ENCODE measurements at places on chromosomes 5 and 9.
A peak's percentile ranks its signal among the peaks of the same experiment; 100 is the strongest.

DNA sequence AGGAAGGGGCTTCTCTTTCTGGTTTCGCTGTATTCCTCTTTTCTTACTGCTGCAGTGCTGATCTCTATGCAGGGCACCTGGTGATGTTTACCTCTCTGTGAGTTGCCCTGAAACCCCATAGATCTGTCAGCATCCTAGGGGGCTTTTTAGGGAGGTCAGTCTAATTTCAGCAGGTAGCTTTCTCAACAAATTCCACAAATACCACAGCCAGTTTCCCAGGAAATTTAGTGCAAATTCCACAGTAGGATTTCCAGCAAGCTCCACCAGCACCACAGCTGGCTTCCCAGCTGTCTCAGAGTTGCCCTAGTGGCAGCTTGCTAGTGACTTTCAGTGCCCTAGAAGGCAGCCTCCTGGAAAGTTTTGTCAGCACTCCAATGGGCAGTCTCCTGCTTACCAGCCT is 379.1 kb upstream of the SMC2 start:
- DNase-seq = no peak

- DNase-seq = peak; percentile 32
Measured at GRCh38 chr5:31059889-31060288, 133.6 kb upstream of the CDH6 start.

DNA sequence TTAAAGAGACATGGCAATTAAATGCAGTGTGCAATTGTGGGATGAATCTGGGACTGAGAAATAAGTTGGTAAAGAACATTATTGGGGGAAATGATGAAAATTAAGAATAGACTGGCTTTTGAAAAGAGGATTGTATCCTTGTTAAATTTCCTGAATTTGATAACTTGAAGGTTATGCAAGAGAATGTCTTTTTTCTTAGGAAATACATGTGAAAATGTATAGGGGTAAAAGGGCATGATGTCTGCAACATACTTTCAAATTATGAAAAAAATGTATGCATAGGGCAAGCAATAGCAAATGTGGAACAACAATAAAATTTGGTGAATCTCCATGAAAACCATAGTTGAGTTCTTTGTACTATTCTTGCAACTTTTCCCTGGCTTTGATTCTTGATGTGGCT is 24.1 kb downstream of the PTTG1 start:
- DNase-seq = no peak

DNA sequence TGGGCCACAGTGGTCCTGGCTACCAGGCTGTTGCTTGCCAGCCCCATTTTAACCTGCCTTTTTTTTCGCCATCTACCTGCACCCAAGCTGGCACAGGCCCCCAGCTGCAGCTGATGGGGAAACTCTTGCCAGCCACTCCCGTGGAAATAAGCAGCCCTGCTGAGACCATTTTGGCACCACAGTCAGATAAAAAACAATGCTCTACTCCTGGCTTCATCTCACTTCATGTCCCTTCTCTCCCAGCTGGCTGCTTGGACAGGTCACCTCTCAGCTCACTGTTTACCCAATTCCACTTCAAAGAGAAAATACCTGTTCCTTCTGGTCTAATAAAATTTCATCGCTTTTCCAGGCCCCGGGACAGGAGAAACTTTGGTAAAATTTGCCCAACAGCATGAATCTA is 322.6 kb upstream of the SLC30A5 start:
- no peak for DNase-seq

- no peak for DNase-seq
Measured at GRCh38 chr9:121308765-121309164, 40.8 kb downstream of the GSN start.

DNA sequence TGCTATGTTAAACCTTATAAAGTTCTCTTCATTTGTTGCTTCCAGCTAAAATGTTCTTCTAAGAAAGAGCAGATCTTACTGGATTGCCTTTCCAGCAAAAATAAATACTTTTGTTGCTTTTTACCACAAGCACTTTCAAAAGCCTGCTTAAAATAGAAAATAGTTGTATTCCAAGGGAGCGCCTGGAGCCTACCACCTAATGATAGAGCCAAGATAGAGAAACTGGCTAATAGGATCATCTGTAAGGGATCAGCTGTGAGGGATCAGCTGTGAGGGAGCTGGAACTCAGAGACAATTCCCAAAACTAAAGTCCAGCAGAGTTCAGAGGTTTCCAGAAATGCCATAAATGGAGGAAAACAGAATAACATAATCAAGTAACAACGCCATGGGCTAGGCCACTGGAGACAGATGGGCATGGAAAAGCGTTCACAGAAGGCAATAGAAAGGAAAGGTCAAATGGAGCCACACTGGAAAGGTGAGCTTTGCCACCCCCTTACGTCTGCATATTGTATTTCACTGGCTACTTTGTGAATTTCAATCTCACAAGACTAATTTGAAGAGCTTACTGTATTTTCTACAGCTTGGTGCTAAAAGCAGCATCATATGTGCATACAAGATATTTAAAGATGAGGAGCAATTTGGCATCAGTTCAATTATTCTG is 140.6 kb upstream of the TLE4 start:
- DNase-seq = no peak

GRCh38 chr5:74772359-74772758 is 5.3 kb downstream of the NSA2 start:
- DNase-seq = peak; percentile 66

DNA sequence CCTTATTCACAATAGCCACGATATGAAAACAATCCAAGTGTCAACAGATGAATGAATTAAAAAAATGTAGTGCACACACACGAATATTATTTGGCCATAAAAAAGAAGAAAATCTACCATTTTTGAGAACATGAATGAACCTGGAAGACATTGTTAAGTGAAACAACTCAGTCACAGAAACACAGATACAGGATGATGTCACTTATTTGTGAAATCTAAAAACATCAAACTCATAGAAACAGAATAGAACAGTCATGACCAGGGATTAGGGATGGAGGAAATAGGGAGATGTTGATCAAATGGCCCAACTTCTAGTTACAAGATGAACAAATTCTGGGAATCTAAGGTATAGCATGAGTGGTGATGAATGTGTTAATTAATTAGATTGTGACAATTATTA is 72.3 kb downstream of the MACIR start:
- no peak for DNase-seq

DNA sequence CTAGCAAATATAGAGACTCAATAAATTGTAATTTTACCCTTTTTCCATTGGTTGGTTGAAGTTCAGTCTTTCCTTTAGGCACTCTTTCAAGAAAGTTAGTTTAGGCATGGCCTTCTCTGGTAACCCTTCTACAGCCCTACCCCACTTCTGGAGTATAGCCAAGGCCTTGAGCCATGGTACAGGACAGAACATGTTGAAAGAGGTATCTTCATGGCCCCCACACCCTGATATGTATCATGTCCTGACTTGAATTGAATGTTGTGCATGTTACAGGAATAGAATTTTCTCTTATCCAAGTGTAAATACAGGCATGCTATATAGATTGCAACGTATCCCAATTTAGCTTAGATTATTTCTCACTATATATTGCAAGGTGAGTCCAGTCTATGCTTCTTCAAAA is 175.6 kb downstream of the CD180 start:
- DNase-seq = no peak

DNA sequence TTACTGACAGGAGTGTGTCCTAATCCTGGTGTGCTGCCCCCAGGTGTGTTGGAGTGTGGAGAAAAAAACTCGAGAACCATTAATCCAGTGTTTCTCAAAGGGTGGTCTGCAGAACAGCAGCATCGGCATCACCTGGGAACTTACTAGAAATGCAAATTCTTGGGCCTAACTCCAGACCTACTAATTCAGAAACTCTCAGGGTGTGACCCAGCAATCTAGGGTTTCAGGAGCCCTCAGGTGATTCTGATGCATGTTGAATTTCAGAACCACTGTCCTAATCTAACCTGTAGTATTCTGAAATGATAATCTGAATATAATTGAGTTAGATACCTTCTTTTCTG is 30.0 kb upstream of the IL6ST start:
- no peak for DNase-seq

- no peak for DNase-seq
Measured at GRCh38 chr5:167570431-167570830, 721.0 kb upstream of the WWC1 start.

DNA sequence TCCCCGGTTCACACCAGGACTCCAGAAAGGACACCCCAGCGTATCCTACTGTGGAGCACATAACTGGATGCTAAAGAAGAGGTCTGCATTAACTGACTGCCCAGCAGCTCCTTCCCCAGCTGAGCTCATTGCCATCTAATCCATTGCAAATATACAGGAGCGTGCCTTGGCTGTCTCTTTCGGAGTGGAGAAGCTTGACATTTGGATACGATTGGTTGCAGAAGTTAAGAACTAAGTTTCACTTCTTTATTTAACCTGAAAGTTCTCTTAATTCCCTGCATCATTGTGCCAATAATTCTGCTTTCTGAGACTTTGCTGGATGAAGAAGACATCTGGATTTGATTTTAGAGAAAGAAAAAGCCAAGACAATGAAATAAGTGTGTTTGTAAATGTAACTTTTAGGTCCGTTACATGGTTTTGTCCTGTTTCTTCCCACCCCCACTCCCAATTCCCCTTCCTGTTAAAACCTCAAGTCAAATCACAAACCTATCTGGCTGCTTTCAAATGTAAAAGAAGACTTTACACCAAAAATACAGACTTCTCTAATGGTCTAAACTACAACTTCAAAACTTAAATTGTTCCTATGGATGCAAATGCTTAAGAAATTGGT is 33.9 kb downstream of the TAS2R1 start:
- DNase-seq = no peak

DNA sequence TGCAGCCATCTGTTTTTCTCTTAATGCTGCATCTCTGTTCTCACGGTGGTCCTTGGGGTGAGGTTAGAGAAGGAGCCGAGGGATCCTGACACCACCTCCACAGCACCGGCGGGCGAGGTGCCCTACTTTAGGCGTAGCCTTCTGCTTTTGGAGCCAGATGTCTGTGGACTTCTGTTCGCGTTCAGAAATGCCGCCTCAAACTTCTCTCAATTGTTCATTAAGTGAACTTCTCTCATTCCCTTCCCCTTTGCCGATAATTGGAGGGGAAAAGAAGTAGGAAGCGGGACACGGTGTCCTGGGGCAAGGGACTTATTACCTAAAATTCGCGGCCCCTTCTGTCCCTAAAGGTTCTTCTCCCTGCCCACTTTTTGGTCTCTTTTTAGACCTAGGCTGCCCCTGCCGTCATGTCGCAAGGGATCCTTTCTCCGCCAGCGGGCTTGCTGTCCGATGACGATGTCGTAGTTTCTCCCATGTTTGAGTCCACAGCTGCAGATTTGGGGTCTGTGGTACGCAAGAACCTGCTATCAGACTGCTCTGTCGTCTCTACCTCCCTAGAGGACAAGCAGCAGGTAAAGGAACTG is 455 bp downstream of the KIF20A start:
- peak; percentile 9 for DNase-seq

DNA sequence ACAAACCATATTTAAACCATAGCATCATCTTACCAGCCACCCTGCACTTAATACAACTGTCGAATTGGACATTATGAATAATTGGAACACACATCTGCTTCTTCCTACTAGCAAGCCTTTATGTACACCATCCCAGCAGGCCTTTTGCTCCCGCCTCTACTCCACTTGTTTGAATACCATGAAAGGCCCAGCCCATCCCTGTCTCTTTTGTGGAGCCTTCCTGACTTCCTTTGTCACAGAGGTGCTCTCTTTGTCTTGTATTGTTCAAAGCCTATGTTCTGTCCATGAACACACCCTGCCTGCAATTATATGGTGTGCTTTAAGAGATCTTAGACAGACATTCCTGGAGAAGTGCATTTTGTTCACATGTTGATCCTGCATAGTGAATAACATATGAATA is 465.7 kb downstream of the DIRAS2 start:
- no peak for DNase-seq

DNA sequence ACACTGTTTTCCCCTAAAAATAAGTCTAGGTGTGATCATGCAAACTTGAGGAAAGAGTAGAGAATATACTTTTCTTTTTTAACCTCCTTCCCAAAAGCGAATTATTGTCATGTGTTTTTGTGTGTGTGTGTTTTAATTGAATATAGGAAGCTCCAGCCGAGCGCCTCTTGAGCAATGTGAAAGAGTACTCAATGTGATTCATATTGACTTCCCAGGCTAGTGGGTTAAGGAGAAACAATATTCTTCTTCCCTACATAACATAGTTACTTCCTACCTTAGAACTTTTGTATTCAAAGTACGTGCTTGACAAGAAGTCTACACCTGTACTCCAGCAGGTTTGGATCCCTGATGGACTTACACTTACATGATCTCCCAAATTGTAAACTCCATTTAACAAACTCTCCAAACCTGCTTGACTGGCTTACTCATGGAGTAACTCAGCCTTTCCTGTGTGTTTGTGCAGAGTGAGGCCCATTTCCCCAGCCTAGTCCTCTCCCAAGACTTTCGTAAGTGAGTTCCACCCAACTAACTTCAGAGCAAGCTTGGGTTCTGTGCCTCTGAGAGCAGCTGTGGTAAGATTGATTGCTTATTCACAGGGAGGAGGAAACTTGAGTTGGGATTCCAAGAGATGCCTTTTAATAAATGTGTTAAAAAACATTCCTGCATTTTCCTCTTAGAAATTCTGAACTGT is 9.3 kb downstream of the SLC28A3 start:
- no peak for DNase-seq

GRCh38 chr9:20619487-20620200 is 2.7 kb downstream of the MLLT3 start:
- peak; percentile 16 for DNase-seq

DNA sequence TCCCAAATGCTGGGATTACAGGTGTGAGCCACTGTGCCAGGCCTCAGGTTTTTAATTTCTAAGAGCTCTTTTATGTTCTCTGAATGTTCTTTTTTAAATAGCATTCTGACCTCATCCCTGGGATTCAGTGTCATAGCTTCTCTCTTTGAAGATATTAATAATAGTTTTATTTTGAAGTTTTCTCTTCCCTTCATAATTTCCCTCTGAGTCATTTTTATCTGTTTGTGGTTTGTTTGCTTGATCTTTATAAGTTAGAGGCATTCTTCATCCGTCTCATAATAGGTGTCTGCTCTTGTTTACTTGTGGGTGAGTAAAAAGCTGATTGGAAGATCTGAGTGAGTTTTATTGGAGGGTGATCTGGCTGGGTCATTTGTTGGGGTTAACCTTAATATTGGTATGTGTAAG is 12.5 kb upstream of the MAMDC2 start:
- peak; percentile 87 for DNase-seq

GRCh38 chr9:107260437-107261081 is 22.5 kb upstream of the RAD23B start:
- DNase-seq = no peak

DNA sequence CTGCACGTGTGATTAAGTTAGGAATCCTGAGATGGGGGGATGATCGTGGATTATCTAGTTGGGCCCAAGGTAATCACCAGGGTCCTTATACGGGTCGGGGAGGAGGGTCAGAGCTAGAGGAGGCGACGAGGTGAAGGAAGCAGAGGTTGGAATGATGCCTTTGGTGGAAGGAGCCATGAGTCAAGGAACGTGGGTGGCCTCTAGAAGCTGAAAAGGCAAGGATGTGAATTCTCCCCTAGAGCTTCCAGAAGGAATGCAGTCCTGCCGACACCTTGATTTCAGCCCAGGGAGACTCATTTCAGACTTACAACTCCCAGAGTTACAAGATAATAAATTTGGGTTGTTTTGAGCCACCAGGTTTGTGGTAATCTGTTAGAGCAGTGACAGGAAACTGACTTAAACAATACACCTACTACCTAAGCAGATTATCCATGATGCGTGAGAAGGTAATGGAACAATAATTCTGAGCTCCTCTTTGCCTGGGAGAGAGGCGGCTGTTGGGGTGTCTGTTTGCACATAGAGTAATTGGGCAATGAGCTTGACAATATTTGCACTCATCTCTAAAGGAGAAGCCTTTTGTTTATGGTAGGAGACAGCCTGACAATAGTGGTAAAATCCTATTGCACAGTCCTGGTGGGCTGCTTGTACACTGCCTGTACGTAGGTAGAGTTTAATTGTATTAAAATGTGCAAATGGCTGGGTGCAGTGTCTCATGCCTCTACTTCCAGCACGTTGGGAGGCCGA is 129.3 kb upstream of the IER5L start:
- DNase-seq = no peak
